Stimulated activated CD4-positive, alpha-beta T cell treated with anti-CD3 and anti-CD28 coated beads, Interleukin-4, amount 100 ng/mL, for 1 hour (primary cell): ENCODE measurements at places on chromosomes 7 and 10.
A peak's percentile ranks its signal among the peaks of the same experiment; 100 is the strongest.

GRCh38 chr10:71086439-71087080 lies 125.8 kb upstream of the UNC5B start:
- no peak for DNase-seq

DNA sequence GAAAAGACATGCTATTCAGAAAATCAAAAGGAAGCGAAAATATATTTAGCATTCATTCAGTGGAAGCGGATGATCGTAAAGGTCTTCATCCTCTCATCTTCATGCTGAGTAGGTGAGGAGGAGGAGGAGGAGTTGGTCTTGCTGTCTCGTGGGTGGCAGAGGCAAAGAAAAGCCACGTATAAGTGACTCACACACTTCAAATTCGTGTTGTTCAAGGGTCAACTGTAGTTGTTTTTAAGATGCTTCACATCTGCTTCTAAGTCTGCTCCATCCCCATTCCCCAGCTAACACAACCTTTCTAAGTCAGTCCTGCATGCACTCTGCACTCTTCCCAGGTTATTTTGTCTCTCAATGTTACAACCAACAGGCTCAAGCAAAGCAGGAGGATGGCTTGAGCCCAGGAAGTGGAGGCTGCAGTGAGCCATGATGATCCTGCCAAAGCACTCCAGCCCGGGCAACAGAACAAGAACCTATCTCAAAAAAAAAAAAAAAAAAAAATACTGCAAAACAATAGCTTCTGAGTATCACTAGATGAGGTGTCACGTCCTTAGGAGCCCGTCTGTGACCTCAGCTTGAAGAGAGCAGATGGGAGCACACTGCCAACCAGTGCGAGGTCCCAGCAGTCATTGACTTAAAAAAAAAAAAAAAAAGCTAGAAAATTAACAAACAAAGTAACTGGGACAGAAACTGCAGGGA lies 70.5 kb downstream of the SFMBT2 start:
- no peak for DNase-seq

DNA sequence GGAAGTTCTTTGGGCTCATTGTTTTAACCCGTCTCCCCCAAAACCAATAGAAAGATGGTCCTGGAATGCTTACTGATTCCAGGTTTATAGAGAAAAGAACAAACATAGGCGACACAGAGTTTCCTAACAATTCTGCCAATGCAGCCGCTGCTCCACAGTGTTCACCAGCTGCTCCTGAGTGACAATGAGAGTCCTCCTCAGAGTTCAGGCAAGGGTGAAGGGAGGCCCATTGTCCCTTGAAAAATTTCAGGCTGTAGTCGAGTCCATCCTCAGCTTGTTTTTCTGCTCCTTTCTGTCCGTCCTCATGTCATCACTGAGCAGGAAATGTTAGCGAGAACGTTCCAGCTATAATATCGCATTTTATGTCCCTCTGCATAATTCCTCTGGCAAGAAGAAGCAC lies 537.6 kb downstream of the TCERG1L start:
- DNase-seq = no peak

- no peak for DNase-seq
Observed at GRCh38 chr10:59323831-59324401, 38.4 kb downstream of the FAM13C start.

GRCh38 chr7:81232084-81232799 lies 313.4 kb upstream of the SEMA3C start:
- no peak for DNase-seq

DNA sequence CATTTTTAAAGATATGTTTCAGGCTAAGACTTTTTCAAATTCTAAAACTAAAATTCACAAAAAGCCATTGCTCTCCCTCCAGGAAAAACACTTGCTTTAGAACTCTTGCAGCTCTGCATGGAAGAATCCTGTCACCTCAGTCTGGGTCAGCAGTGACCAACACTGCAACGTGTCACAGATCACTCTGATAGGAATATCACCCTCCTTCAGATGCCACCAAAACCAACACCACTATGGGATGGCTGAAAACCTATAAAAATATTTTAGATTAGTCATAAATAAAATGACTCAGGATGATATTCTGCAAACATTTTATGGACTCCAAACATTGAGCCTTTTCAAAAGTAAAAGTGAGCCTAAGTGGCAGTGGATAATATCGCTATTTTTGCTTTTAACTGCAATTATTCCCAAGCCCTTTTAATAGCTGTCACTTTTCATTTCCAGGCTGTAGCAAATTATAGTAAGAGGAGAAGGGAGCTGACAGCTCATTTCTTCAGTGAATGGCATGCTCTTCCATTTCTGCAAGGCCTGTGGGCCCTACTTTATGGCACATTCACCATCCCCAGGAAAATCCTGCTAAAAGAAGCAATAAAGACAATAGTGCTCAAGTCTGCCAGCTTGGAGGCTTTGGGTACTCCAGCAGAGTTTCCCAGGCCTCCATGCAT lies 21.3 kb downstream of the ELMO1 start:
- DNase-seq = no peak

GRCh38 chr10:47266602-47267001 lies 33.4 kb upstream of the GDF10 start:
- DNase-seq = no peak

- no peak for DNase-seq
Observed at GRCh38 chr10:31606841-31607240, 287.8 kb downstream of the ZEB1 start.

GRCh38 chr7:31443457-31443856 lies 70.4 kb upstream of the ITPRID1 start:
- no peak for DNase-seq

DNA sequence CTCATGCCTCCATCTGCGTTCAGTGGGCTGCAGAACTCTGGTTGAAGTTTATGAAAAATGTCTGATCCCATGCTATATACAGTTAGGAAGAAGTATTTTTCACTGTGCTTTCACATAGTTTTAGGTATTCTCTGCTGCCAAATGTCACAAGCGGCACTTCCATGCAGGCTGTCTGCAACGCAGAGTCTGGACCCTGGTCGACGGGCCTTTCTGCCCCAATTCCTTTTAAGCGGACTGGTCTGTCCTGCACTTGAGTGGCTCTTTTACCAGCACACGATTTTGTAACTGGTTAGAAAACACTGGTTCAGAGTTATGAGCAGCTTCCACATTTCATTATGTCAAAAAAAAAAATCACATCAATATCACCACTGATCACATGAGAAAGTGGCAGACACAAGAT lies 143.0 kb downstream of the DIP2C start:
- DNase-seq = no peak

DNA sequence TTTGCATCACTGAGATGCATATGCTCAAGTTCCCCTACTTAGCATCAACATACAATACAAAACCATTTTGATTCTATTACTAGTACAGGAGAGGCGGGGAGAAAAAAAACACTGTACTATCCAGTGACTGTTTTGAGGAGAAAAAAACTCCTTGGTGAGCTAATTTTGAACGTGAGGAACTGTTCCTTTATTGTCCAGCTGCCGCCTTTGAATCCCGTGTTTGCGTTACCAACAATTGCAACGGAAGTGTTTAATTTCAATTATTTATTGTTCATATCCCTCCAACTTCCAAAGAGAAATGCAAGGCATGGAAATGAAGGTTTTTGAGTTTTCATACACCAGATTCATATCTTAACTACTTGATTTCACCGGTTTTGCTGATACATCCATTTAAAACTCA lies 66.4 kb upstream of the ARHGAP21 start:
- DNase-seq = no peak

- DNase-seq = no peak
Observed at GRCh38 chr10:107341281-107341680, 176.8 kb upstream of the SORCS1 start.

DNA sequence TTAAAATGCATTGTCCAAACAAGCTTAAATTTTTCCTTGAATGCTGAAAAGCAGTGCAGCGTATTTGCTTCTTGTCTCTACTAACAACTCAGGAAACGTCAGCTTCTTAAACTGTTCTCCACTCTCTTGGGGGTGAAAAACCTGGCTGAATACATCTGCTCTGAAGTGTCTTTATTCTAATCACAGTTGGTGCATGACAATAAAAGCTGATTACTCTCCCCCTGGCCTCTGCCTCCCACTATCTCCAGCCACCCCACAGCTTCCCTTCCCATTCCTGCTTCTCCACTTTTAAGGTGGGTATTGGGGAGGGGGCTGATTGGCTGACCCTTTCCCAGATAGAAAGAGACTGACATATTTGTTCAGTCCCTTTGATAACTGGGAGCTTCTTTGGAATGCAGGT lies 456.0 kb downstream of the SORCS1 start:
- no peak for DNase-seq

DNA sequence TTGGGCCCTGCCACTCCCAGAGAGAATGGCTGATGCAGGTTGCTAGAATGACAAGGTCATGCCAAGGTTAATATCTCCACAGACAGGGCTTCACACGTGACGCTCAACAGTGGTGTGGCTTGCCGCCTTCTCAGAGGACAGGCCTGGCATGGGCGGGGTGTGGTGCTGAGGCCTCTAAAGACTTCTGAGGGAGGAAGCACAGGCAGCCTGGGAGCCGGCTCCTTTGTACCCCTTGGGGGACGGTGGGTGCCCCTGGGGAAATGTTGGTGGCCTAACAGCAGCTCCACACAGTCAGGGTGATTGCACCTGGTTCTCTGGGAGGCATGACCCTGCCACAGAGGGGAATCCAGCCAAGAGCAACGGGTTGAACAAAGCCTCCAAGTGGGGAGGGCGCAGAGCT lies 115.1 kb downstream of the PKD1L1 start:
- no peak for DNase-seq

- no peak for DNase-seq
Observed at GRCh38 chr7:157266272-157266671, 70.5 kb upstream of the DNAJB6 start.

- no peak for DNase-seq
Observed at GRCh38 chr10:71173466-71173865, 38.9 kb upstream of the UNC5B start.

- DNase-seq = peak; percentile 27
Observed at GRCh38 chr7:5526100-5526905, 102.7 kb upstream of the TNRC18 start.

GRCh38 chr7:8362723-8363369 lies 70.6 kb upstream of the NXPH1 start:
- DNase-seq = no peak

DNA sequence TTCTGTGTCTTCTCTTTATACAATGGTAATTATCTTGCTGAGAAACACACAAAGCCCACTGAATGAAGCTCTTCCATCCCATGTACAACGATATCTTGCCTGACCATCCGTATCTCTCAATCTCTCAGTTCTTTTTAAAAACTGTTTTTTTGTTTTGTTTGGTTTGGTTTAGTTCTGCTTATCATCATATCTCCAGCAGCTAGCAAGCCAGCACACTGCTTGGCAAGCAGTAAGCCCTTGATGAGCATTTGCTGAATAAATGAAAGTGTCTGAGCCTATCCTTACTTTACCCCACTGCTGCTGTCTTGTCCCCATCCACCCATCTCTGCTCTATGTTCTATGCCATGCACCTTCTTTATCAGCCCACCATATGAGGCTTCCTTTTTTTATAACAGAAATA lies 34.2 kb downstream of the ITGB1 start:
- DNase-seq = no peak

DNA sequence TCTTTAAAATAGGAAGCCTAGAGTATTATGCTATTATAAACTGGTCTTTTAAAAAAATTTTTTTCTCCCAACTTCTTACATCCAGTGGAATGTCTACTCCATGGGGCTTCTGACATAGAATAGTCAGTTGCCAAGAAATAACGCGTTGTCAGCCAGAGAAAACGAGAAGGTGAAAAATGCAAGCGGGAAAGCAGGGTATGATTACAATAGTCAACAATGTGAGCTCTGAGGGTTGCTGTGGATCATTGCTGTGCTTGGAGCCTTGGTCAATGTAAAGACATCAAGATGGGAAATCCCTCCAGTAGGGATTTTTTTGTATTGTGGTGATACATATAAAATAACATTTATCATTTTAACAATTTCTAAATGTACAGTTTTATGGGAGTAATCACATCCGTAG lies 27.6 kb upstream of the PLPP4 start:
- DNase-seq = no peak
